ENCODE measurements at places on chromosomes 6 and 20.

GRCh38 chr20:41248368-41249024, 69.0 kb downstream of the ZHX3 start:
- DNase-seq, result no peak

GRCh38 chr6:40997234-40997957, 41.6 kb downstream of the UNC5CL start:
- no peak for DNase-seq

GRCh38 chr6:79335133-79335674, 100.7 kb upstream of the HMGN3 start:
- no peak for DNase-seq

DNA sequence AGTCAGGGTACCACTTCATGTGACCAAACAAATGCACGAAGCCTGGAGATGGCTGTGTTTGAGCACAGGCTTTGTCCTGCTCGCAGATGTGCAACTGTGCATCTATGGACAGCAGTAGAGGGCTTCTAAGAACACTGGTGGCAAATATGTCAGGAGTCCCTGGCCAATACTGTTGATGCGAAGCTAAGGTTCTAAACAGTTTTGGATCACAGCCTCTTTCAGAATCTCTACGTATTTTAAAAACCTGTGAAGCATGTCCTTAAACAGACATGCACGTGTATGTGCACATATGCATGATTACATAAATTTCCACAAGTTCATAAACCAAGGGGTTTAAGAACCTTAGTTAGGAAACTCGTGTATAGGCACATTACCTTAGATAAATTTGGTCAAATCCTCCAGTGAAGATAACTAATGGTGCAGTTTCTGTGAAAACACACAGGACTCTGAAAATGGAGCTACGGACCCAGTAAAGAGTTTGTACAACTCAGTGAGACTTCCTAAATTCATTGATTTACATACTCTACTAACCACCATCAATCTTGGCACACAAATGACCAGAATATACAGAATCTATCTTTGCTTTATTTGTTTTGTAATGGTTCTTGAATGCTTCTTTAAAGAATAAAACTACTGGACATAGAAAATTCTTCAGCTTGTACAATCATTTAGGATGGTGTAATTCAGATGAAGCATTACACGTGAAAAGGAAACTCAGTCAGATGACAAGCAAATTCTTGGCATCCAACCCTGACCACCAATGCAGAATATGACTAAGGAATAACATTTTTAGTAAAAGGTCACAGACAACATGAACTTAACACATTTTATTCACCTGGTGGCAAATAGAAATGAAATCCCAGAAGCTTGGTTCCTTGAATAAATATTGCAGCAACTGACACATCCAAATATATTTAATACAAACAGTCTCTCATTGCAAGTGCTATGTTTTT, 27.4 kb downstream of the KCNQ5 start:
- no peak for DNase-seq

- DNase-seq, result no peak
These were observed 17.6 kb downstream of the BHLHE23 start for GRCh38 chr20:62989201-62989601.

DNA sequence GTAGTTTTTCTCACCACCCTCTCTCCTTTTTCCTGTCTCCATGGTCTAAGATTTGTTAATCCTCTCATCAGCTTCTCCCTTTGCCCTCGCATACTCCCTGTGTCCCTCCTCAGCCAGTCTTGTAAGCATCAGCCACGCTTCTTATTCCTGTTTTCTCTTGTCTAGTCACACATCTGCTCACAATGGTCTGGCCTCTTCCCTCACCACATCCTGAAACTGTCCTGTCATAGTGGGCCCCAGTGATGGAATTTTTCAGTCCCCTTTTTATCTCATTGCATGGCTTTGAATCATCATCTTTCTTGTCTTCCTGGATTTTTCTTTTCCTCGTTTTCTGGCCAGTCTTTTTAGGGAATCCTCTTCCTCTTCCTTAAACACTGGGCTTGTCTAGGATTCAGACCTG, 57.2 kb downstream of the GFRA4 start:
- no peak for DNase-seq

GRCh38 chr6:168355716-168356522, 36.3 kb upstream of the DACT2 start:
- DNase-seq, result no peak

DNA sequence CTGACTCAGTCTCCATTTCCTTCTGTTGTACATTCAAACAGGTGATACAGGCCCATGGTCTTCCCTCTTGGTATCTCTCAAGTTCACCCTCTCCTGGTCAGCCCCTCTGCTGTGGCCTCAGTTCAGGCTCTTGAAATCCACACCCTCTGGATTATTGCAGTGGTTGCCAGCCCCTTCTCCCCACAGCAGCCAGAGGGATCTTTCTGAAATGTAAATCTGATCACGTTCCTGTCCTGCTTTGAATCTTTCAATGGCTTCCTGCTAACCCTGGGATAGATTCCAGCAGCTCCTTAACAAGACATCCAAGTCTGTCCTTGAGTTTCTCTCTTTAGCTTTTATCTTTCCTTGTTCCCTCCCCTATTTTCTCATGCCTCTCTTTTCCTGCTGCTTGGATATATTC, 22.2 kb downstream of the CHMP4B start:
- DNase-seq, result no peak

GRCh38 chr6:151154418-151154817, 85.3 kb upstream of the AKAP12 start:
- no peak for DNase-seq

GRCh38 chr20:3778976-3779375, 2.3 kb downstream of the SPEF1 start:
- no peak for DNase-seq

- no peak for DNase-seq
These were observed 393.8 kb upstream of the IMPG1 start for GRCh38 chr6:76466286-76466685.

DNA sequence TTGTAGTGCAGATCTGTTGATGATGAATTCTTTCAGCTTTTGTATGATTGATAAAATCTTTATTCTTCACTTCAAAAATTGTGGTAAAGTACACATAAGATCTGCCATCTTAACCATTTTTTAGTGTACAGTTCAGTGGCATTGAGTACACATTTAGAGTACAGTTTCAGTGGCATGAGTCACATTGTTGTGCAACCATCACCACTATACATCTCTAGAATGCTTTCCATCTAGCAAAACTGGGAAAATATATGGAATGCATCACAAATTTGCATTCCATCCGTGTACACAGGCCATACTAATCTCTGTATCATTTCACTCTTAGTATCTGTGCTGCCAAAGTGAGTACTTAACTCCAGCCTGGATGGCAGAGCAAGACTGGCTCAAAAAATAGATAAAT, 28.7 kb downstream of the SIRPD start:
- DNase-seq, result no peak

- DNase-seq, result no peak
These were observed 65.9 kb downstream of the PHF20 start for GRCh38 chr20:35837577-35838195.

DNA sequence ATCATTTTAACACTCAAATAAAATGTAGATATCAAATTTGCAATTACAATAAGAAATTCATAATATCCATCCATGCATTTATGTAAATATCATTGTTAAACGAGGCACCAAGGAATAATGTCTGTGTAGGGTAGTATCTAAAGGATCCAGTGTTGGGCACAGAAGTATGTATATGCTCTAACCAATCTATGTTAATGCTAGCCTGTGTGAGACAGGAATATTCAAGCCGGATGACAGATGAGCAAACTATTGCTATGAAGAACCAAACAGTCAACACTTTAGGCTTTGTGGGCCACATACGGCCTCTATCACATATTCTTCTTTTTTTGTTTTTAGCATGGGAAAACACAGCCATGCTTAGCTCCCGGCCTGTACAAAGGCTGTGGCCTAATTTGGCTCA, 45.0 kb downstream of the HUS1B start:
- no peak for DNase-seq

DNA sequence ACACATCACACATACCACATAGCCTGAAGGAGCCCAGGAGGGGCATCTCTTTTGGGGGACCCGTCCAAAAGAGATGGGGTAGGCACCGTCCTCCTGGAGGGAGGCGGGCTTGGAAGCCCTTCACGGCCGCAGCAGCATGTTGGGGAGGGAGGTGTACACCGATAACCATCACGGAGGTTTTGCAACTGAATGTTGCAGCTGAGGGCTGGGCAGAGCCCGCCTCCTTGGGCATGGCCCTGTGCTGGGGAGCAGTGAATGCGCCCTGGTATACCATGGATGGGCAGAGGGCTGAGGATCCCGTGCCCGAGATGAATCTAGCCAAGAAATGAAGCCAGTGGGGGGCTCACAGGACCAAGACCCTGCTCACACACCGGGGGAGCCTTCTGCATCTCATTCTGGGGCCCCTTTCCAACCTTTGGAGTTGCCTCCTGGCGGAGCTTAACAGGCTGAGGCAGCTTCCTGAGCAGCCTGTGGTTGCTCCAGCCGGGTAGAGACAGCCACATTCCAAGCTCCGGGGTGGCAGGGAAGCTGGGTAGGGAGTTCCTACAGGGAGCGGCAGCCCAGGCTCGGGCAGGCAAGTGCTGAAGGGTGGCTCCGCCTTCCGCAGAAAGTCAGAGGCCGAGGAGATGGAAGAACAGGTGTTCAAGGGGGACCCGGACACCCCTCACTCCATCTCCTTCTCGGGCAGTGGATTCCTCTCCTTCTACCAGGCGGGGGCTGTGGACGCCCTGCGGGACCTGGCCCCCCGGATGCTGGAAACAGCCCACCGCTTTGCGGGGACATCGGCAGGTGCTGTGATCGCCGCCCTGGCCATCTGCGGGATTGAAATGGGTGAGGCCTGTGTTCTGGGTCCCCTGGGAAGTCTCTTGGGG, at the start of gene PNPLA1:
Gene PNPLA1, plus strand, starts transcription at position 227 of the 872 bp plus-strand sequence. Its CDS starts 400 bp downstream, at position 627.
- DNase-seq, result no peak

GRCh38 chr6:53792973-53793317, 1.9 kb upstream of the LRRC1 start:
- no peak for DNase-seq

DNA sequence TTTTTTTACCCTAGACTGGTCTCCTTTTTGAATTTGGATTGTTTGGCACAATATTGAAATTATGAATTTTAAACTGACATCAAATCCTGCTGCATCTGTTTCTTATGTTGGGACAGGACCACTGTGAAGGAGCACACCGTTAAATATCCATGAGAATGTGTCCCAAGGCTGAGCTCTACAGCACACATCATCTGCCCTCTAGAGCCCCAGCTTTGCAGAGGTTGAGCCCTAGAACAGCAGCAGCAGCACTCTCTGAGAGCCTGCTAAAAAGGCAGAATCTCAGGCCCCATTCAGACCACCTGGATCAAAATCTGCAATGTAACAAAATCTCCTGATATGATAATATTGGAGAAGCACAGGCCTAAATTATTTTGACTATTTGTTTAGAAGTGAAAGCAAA, 192.1 kb upstream of the CCN2 start:
- no peak for DNase-seq

- DNase-seq, result no peak
These were observed 32.5 kb downstream of the PDE10A start for GRCh38 chr6:165630544-165630953.

DNA sequence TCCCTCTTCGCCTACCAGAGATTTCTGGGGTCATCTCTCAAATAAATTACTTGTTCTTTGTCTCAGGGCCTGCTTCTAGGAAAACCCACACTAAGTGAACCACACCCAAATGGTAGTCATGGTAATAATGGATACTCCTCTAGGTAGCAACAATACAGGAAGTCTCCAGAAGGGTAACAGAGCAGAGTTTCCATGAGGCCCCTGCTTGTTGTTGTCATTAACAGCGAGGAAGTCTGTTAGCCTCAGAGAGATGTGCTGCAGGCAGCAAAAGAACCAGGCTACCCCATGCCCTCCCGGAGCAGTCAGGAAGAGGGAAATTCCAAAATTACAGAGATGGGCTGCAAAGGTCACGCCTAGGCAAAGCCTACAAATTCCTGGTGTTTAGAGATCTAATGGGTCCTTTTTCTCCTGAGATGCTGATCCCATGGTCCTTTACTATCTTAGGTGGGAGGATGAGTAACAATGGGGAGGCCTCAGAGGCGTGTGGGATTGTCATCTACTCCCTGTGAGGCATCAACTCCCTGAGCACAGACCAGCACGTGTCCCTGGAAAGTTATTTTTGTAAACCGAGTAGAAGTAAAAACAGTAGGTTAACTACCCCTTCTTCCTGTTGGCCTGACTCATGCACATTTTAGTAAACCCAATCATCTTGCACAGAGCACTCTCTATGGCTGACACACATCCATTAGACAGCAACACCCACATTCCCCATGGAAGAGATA, 10.1 kb downstream of the ISM1 start:
- DNase-seq, result no peak

DNA sequence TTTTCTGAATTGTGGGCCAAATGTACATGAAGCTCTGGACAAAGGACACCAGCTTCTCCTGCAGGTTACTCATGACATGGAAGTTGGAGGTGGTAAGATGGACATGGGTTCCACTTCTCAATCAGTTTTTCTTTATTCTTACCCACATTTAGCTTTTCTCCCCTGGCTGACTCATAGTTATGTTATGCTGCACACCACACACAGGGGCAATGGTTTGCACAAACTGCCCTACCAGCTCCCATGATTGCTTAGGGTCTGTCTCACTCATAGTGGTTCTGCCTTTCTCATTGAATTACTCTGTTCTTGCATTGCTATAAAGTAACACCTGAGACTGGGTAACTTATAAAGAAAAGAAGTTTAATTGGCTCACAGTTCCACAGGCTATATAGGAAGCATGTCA, 4.5 kb upstream of the CD109 start:
- DNase-seq, result no peak

DNA sequence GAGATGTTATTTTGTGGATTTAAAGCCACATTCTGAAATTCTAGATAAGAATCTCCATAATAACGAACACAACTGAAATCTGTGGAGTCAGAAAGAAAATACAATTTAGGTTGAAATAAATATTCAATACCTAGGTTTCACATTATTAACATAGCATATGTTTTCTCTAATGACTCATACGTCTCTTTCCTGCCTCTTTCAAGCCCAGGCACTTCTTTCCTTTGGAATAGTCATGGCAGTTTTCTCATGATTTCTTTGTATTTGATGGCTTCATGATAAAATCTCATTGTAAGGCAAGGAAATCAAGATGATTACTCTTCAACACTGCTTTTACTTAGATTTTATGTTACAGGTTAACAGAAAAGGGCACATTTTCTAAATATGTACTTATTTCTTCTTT, 803.7 kb downstream of the PHF3 start:
- no peak for DNase-seq

DNA sequence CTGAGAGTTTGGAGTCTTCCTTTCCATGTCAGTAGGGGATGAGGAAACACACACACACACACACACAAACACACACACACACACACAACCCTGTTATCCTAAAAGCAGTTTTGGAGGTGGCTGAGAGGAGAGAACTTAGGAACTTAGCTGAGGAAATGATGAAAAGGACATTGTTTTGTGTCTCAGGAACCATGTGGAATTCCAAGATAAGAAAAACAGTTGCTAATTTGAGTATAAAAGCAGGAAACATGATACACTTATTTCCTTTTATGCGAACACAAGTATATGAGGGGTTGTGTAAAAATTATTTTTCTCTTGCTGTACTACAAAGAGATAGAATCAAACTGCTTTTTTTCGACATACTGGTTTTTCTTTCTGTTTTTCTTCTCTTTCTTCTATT, at the start of gene MYCT1:
Gene MYCT1, plus strand, starts transcription at position 264 of the 400 bp plus-strand sequence. Its CDS starts 6 bp downstream, at position 270.
- no peak for DNase-seq

- no peak for DNase-seq
These were observed 498.7 kb downstream of the PREX1 start for GRCh38 chr20:48329031-48329615.

Measured in stimulated activated CD4-positive, alpha-beta T cell treated with anti-CD3 and anti-CD28 coated beads, Interleukin-4, amount 100 ng/mL, for 4 hours (primary cell).